ENCODE measurements at places on chromosomes 1 and 21.

- DNase-seq = peak; percentile 23
Observed at GRCh38 chr21:35400233-35400939, 351.3 kb upstream of the RUNX1 start.

- peak; percentile 23 for DNase-seq
Observed at GRCh38 chr1:28099050-28099769, 10.8 kb upstream of the EYA3 start.

DNA sequence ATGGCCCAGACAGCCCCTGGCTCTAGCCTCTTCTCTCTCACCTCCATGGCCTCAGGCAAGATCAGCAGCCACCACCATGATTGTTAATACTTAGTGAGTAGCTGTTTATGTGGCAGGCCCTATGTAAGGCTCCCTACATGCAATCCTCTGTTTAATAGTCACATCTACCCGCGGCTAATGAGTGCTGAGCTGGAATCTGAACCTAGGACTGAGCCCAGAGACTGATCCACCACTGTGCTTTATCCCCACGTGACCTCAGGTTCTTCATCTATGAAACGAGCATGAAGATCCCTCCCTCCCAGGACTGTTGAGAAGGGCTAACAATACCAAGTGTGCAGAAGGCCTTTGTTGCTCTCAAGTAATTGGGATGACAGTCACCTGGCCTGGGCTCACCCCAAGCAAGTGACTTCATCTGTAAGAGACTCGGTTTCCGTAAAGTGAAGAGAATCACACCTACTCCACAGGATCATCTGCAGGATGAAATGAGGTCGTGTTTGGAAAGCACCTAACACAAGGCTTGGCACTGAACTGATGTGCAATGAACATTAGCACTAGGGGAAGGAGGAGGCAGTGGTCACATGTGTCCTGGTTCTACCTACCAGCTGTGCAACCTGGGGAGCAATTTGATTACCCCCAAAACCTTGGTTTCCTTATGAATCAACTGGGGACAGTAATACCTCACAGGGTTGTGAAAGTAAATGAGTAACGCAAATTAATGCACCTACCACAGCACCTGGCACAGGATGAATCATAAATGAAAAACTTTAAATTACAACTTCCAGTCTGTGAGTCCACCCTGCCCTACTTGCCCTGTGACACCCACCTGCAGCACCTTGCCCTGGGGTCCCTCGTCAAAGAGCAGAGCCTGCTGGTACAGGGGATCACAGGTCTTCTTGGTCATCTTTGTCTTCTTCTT lies 37.2 kb downstream of the RIMS3 start:
- peak; percentile 8 for DNase-seq

DNA sequence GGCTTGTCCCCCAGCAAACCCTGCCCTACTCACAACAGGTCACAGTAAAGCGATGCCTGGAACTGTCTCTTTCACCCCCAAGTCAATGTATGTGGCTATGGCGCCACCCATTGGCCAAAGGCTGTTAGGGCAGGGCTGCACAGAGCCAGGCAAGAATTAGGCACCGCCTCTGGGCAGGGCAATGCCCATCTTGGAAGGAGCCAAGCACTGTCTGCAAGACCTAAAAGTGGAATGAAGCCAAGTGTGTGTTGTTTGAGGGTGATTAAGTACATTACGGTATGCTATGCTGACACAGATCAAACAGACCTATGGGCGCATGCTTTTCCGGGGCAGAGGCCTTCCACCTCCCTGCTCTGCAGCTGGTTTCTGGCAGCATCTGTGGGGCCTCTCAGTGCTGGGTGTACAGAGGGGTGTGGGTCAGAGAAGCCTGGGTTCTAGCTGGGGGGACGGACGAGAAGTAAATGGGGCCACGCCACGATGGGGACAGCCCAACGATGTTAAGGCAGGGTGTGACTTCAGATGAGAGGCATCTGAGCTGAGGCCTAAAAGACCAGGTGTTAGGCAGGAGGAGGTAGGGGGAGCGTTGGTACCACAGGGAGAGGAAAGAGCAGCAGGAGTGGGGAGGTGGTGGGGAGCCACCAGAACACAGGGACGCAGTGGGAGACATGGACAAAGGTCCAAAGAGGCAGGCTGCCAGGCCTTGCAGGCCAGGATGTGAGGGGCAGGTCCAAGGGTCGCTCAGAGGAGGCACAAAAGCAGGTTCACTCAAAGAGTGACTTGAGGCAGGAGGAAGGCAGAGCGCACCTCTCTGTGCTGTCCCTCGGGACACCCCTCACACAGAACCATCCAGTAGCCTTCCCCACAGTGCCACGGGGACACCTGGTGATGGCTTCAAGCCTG lies 49.8 kb downstream of the ACOT7 start:
- peak; percentile 86 for DNase-seq

DNA sequence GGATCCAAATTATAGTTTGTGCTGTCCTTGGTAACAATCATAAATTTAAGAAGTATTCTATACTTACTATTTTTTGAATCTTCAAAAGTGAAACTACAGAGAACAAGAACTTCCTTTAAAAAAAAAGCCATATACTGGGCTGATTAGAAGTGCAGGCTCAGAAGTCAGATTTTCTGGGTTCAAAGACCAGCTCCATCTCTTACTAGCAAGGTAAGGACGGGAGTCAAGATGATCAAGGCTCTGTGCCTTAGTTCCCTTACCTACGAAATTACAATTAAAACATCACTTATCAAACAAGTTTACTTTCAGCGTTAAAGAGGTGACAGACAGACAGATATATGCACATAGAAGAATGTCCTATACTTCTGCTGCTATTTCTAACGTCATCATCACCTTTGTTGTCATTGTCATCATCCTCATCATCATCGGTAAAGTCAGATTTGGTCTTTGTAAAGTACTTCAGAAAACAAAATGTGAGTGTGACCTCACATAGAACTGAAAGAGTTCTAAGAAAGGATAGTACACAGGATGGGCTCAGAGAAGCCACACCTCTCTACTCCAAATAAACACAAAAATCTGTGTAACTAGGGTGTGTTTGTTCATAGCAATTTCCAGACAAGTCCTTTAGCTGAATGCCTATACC lies 178.7 kb downstream of the VAV3 start:
- no peak for DNase-seq

DNA sequence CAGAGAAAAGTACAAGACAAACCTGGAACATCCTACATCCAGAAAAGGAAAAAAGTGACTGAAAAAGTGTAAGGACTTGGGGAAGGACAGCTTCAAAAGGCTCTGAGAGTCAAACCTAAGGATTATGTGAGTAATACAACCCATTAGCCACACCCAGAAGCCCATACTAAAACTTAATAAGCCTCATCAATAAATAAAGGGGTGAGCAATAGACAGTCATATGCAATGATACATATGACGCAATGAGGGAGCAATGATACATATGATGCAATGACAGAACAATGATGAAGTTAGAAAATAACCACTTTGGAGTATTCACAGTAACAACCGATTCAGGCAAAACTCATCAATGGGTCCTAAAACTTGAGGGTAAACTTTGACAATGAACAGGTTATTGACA lies 50.1 kb downstream of the BRWD1 start:
- no peak for DNase-seq

DNA sequence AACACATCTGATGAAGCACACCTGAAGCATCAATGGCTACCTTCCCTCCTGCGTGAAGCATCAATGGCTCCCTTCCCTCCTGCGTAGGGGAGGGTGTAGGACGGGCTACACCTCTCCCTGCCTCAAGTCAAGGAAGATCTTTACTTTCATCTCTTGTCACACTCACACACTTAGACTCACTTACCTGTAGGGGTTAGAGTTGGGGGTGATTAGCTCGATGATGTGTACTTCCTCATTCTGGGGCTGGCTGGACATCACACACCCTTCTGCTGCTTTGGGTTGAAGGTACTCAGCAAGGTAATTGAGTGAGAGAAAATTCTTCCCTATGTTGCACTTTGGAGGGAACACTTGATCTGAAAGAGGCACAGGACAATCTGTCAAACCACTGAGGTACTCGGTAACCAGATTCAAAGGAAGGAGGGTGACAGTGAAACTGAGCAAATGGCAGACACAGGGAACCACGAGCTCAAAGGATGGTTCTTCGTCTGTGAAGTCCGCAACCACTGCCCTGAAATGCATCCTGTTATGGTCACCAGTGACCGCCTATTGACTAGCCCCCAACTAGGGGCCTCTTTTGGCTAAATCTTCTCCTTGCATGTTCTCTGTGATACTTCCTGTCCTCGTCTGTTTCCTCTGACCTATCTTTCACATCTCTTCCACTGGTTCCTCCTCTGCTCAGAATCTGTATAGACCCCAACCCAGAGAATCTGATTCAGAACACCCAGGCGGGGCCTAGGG lies 156.2 kb downstream of the TGFBR3 start:
- DNase-seq = no peak

GRCh38 chr21:33403128-33403785 lies at the start of gene IFNGR2:
Gene IFNGR2, plus strand, starts transcription at chr21:33403413. Its CDS starts 131 bp downstream, at chr21:33403544.
- DNase-seq = peak; percentile 77

GRCh38 chr1:51327386-51327785 lies 3.0 kb downstream of the TTC39A start:
- DNase-seq = no peak

GRCh38 chr21:45113543-45113942 lies 39.2 kb downstream of the ADARB1 start:
- peak; percentile 31 for DNase-seq

- no peak for DNase-seq
Observed at GRCh38 chr1:16955186-16955585, 25.2 kb downstream of the MFAP2 start.

- no peak for DNase-seq
Observed at GRCh38 chr1:234731569-234732085, 121.6 kb upstream of the IRF2BP2 start.

DNA sequence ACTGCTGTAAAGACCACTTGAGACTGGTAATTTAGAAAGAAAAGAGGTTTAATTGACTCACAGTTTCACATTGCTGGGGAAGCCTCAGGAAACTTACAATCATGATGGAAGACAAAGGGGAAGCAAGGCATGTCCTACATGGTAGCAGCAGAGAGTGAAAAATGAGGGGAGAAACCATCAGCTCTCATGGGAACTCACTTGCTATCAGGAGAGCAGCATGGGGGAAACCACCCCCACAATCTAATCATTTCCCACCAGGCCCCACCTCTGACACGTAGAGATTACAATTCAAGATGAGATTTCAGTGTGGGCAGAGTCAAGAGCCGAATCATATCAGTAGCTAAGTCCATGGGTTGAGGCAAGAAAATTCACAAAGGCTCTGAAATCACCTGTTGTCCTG lies 23.8 kb upstream of the LYPD8 start:
- no peak for DNase-seq

All from femur (tissue), 1 donor.